ENCODE measurements at places on chromosomes 3 and 15. TPM values are rescaled to one million over a fixed set of nuclear protein-coding genes. Genes with fewer than 3 reads are reported as not detected.

Gene PLSCR5
- total RNA-seq, result 0.88 TPM

Gene FOXB1
- 2.1 TPM for total RNA-seq

Gene GOLGA6D
- 0.10 TPM for total RNA-seq

Gene GNAT1
- not detected for total RNA-seq

Gene CHRFAM7A
- 9.0 TPM for total RNA-seq

Gene TMCO5A
- total RNA-seq, result not detected

Gene STRIT1
- 0.59 TPM for total RNA-seq

Gene UBE2E1
- total RNA-seq, result 119 TPM

Gene RGMA
- total RNA-seq, result 31.5 TPM

Gene NEO1
- total RNA-seq, result 70.6 TPM

Gene DUSP7
- total RNA-seq, result 9.2 TPM

Gene ATP10A
- total RNA-seq, result 4.6 TPM

Gene MITF
- total RNA-seq, result 10.4 TPM

Gene NANOGP8
- not detected for total RNA-seq

Gene C3orf85
- not detected for total RNA-seq

Gene HSPBAP1
- total RNA-seq, result 10.1 TPM

Gene TEX55
- not detected for total RNA-seq

Gene THPO
- total RNA-seq, result 2.6 TPM

Gene KLHL40
- 0.11 TPM for total RNA-seq

Gene RASL12
- 18.1 TPM for total RNA-seq

Gene LMLN
- 16.3 TPM for total RNA-seq

Gene SCN11A
- total RNA-seq, result 1.0 TPM

Measured in spinal cord (tissue), 10 donors.